ENCODE measurements at places on chromosomes 11 and 22.

DNA sequence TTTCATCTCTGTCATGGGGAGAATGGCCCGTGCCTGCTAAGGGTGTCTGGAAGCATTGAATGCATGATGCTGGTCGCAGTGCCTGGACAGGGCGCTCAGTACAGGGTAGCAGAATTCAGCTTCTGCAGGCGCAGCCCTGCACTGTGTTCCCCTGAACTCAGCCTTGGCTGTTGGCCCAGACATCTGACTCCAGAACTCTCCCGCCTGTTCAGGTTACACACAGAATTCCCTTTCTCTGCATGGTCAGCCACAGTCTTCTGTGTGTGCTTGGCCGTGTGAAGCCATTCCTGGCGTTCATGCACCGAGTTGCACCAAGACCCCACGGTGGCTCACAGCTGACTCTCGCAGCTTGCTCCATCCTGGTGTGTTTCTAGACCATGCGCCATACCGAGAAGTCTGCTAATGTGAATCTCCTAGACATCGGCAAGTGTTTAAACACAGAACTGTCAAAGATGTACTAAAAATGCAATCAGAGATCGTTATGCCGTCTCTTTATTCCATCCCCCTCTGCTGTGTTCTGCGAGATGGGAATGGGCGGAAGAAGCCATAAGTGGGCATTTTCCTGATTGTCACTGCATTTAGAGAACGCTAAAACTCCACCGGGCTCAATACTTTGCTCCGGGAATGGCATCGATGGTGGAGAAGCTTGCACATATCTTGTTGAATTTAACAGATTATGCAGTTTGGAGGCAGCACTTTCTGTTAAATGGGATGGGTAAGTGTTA, 55.6 kb downstream of the MPPED1 start:
- DNase-seq = peak; percentile 59

- DNase-seq = no peak
These were observed 2.9 kb downstream of the CCDC86 start for GRCh38 chr11:60844870-60845221.

GRCh38 chr11:73648571-73649046, 2.2 kb downstream of the PLEKHB1 start:
- DNase-seq = no peak

DNA sequence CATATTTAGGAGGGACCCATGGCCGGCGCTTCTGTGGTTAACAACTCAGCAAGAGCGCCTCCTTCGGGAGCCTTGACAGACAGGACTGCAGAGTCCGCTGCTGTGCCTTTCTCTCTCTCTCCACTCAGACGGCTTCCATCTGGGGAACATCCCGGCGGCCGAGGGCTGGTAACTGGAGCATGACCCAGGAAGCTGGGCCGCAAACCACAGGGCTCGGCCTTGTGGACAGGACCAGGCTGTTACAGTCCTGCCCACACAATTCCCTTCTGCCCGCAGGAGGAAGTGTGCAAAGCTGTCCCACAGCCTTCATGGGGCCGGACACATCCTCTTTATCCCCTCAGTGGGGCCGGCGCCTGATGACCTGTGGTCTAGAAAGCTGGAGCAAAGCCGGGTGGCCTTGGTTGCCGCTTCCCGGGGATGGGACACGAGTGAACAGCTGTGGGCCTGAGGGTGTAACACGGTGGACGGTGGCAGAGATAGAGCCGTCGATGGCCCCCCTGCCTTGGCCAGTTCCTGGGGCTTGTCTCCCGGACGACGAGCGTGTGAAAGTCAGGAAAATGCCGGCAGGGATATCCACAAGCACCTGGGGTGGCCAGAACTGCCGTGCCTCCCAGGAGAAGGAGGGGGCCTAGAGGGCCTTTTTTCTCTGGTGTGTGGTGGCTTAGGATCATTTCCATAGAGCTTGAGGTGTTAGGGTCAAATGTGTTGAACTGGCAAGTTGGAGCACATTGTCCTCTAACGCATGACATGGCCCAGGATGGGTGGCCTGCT, 50.1 kb downstream of the FBLN1 start:
- peak; percentile 62 for DNase-seq

GRCh38 chr11:75735181-75735845, 17.7 kb downstream of the MOGAT2 start:
- DNase-seq = no peak

GRCh38 chr22:32682990-32683389, 118.5 kb upstream of the TIMP3 start:
- DNase-seq = no peak

- no peak for DNase-seq
These were observed 110.7 kb upstream of the CTSC start for GRCh38 chr11:88448131-88448670.

DNA sequence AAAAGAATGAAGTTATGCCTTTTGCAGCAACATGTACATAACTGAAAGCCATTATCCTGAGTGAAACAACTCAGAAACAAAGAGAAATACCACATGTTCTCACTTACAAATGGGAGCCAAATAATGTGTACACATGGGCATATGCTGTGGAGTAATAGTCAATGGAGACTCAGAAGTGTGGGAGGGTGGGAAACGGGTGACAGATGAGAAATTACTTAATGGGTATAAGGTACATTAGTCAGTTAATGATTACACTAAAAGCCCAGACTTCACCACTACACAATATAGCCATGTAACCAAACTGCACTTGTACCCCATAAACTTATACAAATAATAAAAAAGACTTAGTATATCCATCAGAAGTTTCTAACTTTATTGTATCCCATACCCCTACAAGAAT, 674.1 kb upstream of the ARHGAP42 start:
- no peak for DNase-seq

DNA sequence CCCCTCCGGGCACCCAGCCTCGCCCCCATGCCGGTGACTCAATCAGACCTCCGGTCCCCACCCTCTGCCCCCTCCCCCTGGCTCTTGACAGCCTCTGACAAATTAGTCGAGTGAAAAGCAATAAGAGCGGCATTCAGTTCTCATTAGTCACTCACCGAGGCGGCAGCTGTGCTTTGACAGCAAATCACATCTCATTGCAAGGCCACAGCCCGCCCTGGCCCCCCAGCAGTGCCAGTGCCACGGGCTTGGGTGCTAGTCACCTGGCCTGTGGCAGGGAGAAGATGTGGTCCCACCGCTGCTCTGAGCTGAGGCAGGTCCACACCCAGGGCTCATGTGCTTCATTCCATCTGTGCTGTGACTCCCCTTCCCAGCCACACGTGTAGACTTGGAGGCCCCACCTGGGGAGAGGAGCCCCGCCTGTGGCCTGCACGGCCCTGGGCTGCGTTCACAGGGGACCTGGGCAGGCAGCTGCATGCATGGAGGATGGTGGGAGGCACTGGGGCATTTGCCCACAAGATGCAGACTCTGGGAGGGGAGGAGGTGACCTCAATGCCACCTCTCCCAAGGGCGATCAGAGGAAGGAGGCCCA, 7.4 kb upstream of the TH start:
- DNase-seq = no peak

DNA sequence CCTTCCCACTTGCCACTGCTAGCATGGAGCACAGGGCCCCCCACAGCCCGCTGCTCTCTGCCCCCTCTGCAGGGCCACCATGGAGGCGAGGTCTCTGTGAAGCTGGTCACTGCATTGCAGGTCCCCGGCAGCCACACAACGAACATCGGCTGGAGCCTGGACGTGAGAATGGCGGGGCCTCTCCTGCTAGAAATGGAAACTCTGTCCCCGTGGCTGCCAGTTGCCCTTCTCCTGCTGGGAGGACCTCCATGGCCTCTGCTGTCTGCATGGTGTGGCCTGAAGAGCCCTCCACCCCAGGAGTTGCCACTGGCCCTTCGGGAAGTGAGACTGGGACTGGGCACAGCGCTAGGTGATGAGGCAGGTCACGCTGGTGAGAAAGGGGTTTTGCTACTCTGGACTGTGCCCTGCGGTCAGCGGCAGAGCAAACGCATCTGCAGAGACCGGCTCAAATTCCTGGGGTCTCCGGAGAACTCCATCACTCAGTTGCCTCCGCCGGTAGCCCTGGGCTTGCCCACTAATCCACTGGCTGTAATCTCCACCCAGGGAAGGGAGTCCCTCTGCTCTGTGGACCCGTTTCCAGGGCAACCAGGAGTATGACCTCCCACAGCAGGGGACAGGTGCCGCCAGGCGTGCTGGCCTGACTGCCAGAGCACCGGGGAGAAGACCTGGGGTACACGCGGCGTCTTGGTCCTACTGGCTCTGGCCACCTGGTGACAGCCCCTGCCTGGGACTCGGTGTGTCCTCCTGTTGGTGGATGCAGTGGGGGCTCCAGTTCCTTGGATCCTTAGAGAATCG, 806.3 kb downstream of the BRD1 start:
- DNase-seq = no peak

All from testis (tissue), 5 donors.